Right kidney (tissue), 9 donors: ENCODE measurements at places on chromosomes 7 and 10.

DNA sequence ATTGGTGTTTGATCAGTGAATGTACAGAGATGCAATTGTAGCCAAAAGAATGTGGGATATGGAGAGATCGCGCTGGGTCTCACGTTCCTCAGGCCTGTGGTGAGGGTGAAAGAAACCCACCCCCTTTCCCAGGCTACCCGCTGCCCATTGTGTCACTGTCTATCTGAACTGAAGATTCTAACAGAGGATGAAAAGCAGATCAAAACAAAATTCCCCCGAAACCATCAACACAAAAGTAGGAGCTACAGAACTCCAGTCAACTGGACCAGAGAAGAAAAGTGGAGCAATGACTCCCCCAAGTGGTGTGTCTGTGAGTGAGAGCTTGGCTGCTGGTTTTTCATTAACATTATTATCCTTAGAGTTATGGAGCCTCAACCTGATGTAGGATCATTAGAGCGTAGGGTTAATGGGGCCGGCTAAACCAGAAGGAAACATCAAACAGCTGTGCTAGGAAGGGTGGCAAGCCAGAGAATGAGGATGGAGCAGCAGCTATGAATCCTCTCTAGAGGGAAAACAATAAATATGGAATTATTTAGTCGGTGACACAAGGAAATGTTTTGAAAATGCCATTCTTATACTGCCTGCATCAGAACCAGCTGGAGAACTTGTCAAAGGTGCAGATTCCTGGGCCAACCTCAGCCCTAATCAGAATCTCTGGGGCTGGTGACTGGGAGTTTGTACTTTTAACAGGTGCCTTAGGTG lies 38.3 kb downstream of the AKR1B1 start:
- peak; percentile 30 for DNase-seq

DNA sequence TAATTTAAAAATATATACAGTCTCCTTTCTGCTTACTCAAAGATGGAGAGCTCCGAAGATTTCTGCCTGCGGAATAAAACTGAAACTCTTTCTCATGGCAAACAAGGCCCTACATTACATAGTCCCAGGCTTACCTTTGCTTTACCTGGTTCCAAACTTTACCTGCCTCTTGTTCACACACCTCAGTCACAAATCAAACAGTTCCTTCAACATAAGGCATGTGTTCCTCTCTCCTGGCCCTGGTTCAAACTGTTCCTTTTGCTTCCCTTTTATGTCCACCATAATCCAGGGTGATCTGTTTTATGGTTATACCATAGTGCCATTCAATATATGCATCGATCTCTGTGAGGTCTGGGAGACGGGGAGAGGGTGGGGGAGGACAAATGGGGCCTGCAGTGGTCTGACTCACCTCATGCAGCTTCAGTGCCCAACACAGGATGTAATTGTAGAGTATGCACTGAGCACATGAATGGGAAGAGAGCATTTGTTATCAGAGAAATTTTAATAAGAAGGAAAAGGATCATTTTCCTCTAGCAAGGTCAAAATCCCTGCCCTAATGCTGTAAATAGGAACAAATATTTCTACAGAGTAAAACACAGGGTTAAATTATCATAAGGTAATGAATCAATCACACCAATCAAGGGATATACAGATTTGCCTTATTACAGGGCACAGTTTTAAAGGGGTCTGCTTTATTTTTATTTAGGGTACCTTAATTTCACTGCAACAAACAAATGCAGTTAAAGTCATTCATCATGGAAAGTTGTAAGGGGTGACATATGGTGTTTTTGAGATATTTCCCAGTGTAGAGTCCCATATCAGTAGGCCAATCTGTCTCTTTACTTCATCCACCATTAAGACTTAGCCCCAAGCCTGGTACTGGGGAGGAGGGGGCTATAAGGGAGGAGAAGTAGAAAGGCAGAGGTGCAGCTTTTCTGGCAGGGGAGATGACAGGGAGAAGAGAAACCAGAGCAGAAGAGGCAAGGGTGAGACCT lies 88.8 kb upstream of the PDE1C start:
- no peak for DNase-seq

GRCh38 chr10:51447119-51447518 lies 252.3 kb downstream of the CSTF2T start:
- DNase-seq, result no peak

DNA sequence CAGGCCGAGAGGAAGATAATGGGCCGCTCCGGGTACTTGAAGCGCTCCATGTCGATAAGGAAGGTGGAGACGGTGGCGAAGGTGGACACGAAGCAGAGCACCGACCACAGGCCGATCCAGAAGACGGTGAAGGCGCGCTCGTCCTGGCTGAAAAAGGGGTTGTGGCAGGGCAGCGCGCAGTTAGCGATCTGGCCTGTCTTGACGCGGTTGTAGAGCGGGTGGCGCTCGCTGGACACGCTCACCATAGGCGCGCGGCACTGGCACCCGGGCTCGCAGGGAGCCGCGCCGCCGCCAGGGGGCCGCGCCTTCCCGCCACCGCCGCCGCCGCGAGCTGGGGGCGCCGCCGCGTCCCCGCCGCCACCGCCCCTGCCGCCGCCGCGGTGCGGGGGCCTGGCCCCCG lies 1.6 kb downstream of the FZD8 start:
- DNase-seq, result peak; percentile 83

GRCh38 chr10:47409171-47409865 lies 25.2 kb upstream of the ZNF488 start:
- peak; percentile 25 for DNase-seq

- DNase-seq, result no peak
Measured at GRCh38 chr7:20206104-20206896, 10.9 kb downstream of the MACC1 start.

DNA sequence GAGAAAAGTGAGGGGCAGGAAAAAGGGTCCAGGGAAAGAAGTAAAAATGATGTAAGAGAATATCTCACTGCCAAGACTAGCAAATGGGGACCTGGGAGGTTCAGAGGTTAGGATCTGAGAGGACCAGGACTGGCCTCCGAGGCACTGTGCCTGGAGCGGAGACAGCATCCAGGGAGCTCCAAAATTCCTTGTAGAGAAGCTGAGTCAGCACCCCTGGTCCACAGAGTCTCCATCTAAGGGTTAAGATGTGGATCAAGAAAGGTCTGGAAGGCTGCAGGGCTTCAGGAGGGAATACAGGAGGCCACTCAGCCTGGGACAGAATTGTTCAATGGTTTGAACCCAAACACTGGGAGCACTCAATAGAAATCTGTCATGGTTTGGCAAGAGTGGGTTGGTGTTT lies 30.6 kb downstream of the ZNF503 start:
- DNase-seq, result no peak

- DNase-seq, result no peak
Measured at GRCh38 chr7:64884913-64885370, 18.1 kb upstream of the ZNF273 start.

- DNase-seq, result no peak
Measured at GRCh38 chr7:104981672-104982037, 32.4 kb upstream of the KMT2E start.

DNA sequence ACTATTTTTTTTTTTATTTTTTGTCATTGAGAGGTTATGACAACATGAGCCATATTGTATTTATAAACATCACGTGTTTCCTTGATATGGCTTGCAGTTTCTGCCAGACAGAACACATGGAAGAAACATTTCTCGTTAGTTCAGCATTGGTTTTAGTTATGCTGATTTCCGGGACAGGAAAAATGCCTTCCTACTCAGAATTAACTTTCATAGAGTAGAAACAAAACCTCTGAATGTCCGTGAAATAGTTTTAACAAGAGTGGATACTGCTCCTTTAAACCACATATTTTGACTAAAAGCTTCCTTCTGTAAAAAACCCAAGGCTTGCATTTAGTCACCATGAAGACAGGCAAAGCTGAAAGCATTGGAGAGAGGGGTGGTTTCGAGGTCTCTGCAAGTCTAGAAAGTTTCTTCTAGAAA lies 240.4 kb downstream of the KIAA1217 start:
- DNase-seq, result no peak

- no peak for DNase-seq
Measured at GRCh38 chr10:116270126-116270770, 2.8 kb downstream of the GFRA1 start.

- DNase-seq, result no peak
Measured at GRCh38 chr10:72665925-72666324, 26.0 kb upstream of the MCU start.

DNA sequence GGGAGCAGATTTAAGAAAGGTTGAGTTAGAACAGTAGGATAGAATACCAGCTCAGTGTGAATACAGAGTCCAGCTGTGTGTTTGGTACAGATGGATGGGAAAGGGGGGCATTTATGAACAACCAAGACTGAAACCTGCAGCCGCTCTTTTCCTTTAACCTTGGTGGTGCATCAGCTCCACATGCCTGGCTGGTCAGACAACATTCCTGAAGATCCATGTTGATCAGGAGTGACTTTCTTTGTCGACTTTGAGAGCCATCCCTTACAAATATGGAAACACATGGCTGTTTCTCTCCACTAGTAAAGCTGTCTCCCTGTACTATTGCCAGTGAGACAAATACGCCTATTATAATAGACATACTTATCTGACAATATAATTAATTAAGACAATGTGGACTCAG lies 476.5 kb upstream of the IGFBP3 start:
- DNase-seq, result no peak
